ENCODE measurements at places on chromosomes 3 and 15. TPM values are rescaled to one million over a fixed set of nuclear protein-coding genes. Genes with fewer than 3 reads are reported as not detected.

- no peak for DNase-seq
- peak overlapping the region; percentile 73 for H3K4me3 ChIP-seq
- H3K27me3 ChIP-seq, result peaks cover 43% of the 10 kb centered on the region
- no peak overlapping the region for H3K27ac ChIP-seq
Measured at GRCh38 chr3:23202203-23202920, 765 bp upstream of the UBE2E2 start.

DNA sequence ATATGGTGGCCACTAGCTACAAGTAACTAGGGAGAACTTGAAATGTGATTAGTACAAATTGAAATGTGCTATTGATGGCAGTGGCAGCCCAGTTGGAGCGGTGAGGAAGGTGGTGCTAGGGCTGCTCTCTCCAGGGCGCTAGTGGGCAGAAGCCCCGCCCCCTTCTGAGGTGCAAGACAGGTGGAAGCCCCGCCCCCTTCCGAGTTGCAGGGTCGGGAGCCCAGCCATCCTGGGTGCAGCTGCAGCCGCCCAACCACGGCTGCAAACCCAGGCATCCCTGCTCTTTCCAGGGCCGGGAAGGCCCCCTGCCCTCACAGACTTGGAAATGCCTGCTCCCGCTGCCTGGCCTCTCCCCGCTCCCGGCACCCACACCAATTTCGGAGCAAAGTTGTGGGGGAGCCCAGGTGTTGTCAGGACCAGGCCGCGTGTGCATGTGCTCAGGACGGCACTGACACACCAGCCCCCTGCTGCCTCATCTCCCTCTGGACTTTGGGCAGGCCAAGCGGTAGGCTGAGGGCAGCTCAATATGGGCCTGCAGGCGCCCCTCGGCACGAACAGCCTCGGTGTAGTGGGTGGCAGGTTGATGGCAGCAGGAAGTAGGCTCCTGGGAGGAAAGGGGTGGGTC lies 10.0 kb downstream of the ATR start:
- H3K4me3 ChIP-seq, result no peak overlapping the region
- no peak overlapping the region for H3K27ac ChIP-seq
- peaks cover 4% of the 10 kb centered on the region for H3K4me1 ChIP-seq
- H3K36me3 ChIP-seq, result peaks cover 45% of the 10 kb centered on the region
- H3K27me3 ChIP-seq, result no peaks in the 10 kb centered on the region

DNA sequence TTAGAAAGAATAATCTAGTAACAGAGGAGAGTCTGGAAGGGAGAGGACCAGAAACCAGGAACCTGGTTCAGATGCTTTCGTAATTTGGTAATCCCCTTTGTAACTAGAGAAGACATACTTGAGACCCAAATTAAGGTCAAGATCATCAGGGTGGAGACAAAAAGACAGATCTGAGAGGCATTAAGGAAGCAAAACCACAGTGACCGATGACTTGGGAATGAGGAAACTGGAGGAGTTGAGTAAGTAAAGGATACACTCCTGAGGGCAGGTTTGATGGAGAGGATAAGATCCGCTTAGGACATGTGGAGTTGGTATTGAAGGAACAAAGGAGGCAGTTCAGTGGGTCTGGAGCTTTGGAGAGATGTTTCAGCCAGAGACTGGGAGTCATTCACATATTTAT lies 23.6 kb upstream of the BCL2A1 start:
- H3K27me3 ChIP-seq, result peaks cover 4% of the 10 kb centered on the region
- no peak for DNase-seq
- H3K4me3 ChIP-seq, result no peak overlapping the region

GRCh38 chr3:144744473-144744872 lies 772.9 kb downstream of the DIPK2A start:
- H3K36me3 ChIP-seq, result no peaks in the 10 kb centered on the region
- no peaks in the 10 kb centered on the region for H3K27me3 ChIP-seq
- no peak overlapping the region for H3K27ac ChIP-seq
- H3K4me1 ChIP-seq, result no peaks in the 10 kb centered on the region
- DNase-seq, result no peak

GRAMD1C gene
- total RNA-seq, result 0.37 TPM

- no peaks in the 10 kb centered on the region for H3K27me3 ChIP-seq
- no peak overlapping the region for H3K27ac ChIP-seq
- H3K4me1 ChIP-seq, result no peaks in the 10 kb centered on the region
- DNase-seq, result no peak
Measured at GRCh38 chr15:81955382-81956062, 90.3 kb downstream of the MEX3B start.

GRCh38 chr15:46413799-46414198 lies 779.0 kb downstream of the SQOR start:
- no peak overlapping the region for H3K4me3 ChIP-seq
- H3K36me3 ChIP-seq, result no peaks in the 10 kb centered on the region
- no peaks in the 10 kb centered on the region for H3K4me1 ChIP-seq
- no peaks in the 10 kb centered on the region for H3K27me3 ChIP-seq
- DNase-seq, result no peak

Measured in activated T-helper 2 cell treated with anti-CD3 and anti-CD28 coated beads, Interferon-gamma antibody, Interleukin-2, Interleukin-4, amounts not matched to agents 10 μg/mL and 5 μg/mL and 100 μg/mL, durations not matched to agents 14 hours and 24 hours and 36 hours (primary cell).